Hepatocyte (in vitro differentiated cells): ENCODE measurements at places on chromosomes 5 and 9.

- DNase-seq, result no peak
These were observed 62.1 kb downstream of the SEMA5A start for GRCh38 chr5:9483779-9484178.

- DNase-seq, result no peak
These were observed 217.9 kb downstream of the ATPSCKMT start for GRCh38 chr5:10031817-10032216.

GRCh38 chr5:107670087-107670931, 428 bp downstream of the EFNA5 start:
- DNase-seq, result peak; percentile 56

DNA sequence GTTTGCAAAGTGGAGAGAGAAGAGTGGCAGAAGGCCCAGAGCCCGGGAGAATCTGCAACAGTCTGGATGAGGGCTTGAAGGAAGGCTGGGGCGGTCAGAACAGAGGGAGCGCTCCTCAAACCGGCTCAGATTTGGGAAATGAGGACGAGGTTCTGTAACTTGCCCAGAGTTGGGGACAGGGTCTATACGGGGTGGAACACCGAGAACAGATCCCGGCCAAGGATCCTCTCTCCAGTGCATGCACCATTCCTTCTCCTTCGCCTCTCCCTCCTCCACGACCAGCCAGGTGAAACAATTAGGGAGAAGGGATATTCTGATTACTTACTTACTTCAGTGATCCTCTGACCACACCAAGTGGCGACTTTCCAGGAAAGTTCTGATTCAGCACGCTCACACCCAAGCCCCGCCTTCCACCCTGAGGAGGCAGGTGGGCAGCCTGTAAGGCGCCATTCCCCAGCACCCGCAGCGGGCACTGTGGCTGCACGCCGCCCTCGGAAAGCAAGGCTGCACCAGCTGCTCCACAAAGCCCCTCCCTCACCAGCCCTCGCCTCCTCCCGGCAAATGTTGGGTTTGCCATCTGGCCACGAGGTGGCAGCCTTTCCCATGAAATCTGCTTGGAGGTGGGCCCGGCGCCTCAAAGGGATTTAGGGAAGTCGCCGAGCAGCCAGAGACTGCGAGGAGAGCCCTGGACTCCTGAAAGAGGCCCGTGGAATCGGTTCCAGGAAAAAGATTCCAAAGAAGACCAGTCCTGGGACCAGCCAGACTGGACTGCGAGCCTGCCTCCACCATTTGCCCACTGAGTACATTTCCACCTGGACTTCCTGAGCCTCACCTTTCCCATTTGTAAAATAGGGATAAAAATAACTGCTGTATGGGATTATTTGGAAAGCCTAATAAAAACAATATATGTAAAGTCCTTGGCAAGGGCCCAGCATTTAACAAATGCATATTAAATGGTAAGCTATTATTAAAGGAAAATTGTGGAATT, 22.2 kb upstream of the WWC1 start:
- peak; percentile 94 for DNase-seq

GRCh38 chr5:61461417-61461816, 129.4 kb downstream of the ZSWIM6 start:
- peak; percentile 35 for DNase-seq

DNA sequence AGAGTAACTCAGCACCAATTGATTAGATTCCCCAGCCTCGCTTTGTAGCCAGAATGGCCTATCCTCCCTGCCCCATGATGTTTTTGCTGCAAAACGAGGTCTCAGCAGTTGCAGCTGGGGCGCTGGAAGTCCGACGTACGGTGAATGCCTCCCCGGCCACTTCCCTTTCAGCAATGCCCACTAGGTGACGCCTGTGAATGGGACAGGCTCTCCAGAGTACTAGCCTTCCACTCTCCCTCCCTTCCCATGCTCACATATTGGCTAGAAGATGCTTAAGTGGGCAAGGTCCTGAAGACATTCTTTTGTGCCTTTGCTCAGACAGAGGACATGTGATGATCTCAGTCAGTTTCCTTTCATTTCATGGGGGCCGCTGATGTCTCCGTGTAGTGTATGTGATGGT, 50.8 kb downstream of the DMRT2 start:
- DNase-seq, result no peak

DNA sequence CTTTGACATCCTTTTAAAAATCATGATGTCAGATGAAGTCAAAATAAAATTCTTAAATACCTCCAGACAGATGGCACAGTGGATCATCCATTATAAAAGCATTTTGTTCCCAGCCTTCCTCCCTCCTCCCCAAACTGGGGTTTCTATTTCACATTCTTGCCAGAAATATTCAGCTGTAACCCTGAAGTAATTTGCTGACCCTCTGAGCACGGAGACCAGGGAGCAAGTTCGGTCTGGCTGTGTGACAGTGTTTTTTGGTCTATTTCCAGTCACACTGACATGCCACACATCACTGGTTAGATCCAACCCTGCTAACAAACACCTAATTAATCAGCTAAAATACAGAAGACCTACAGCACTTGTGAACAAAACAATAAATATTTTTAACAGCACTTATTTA, 126.2 kb upstream of the DMRT1 start:
- DNase-seq, result no peak

- no peak for DNase-seq
These were observed 140.5 kb upstream of the TUT7 start for GRCh38 chr9:86494644-86495111.

GRCh38 chr5:3354606-3355005, 241.0 kb upstream of the IRX1 start:
- DNase-seq, result no peak

DNA sequence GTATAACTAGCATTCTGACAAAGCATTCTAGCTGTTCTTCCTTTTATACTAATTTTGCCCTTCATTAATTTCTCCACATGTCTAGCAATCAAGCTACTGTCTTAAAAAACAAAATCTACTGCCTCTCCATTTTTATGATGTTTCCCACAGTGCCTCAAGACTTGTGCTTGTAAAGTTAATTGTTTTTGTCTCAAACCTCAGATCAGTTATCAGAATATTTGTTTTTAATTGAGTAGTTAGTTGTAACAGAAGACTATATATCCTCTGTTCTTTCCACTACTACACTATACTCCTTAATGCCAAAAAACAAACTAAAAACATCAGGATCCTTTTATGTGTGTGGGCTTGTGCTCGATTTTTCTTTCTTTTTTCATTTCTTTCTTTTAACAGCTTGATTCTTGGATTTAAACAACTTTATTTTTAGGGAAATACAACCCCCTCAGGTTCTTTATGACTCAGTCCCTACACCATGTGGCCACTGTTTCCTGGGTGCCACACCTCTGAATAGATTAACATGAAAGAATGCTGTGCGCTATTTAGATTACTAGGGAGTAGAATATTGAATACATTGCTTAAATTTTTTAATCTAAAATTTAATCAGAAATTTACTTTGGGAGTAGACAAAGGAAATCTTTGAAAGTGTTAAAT, 1.2 kb downstream of the ASPN start:
- no peak for DNase-seq

GRCh38 chr5:128197896-128198522, 114.4 kb downstream of the SLC12A2 start:
- peak; percentile 34 for DNase-seq

DNA sequence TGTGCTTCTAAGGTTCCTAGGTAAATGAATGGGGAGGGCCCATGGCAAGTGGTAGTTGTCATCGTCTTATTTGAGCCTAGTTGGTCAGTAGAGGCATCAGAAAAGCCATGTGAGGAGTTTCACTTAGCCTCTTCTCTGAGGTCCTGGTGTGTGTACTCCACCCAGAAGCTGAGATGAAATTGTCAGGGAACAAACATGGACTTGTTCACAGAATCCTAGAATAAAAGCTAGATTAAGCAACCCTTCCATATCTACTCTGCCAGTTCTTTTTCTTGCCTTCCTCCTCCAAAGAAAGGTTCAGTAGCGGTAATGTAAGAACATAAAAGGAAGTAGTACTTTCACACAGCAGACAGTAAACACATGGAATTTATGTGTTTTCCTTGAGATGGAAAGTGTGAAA, 70.4 kb downstream of the ARHGAP26 start:
- no peak for DNase-seq

DNA sequence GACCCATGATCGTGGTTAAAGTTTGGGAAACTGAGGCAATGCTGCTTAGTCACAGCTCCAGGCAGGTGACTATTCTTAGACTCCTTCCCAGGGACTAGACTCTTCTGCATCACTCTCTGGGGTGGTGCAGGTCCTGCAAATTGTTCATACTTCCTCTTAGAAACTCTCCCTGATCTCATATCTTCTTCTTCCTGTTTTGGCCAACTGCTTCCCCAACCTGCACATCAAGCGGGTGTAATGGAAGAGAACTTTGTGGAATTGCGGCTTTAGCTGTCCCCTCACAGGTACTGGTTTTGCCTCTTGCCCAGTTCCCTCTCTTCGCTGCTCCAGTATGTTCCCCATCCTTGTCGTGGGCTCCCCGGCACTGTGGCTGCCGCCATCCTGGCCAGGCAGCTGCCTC, 111.5 kb upstream of the CTSL start:
- no peak for DNase-seq

GRCh38 chr9:36941441-36941840, 92.6 kb downstream of the PAX5 start:
- no peak for DNase-seq

DNA sequence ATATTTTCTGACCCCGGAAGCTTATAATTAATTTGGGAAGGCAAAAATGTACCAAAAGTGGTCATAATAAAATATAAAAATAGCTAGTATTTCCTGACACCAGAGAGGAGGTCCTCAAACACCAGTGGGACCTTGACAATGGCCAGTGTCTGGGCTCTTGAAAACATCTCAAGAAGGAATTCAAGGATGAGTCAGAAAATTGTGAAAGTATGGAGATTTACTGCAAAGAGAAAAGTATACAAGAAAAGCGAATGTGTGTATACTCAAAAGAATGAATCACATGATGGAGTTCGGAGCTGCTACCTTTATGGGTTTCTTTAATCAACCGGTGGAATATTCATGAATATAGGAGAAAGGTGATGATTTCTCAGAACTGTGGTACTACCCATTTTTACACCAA, 1709.0 kb upstream of the WWC1 start:
- DNase-seq, result no peak

DNA sequence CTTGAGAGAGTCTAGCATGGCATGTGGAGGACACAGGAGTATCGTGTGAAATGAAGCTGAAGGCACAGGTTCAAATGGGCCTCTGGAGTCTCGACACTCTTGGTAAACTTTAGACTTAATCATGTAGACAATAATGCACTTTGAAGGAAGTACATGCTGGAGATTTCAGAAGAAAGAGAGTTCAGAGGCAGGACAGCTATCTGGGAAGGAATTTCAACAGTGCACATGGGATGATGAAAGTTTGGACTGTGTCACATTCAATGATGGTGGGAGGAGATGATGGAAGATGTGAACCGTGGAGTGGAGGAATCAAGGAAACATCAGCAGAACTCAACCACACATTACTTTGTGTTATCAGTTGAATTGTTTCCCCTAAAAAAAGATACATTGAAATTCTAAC, 88.6 kb upstream of the PAPPA start:
- DNase-seq, result no peak

DNA sequence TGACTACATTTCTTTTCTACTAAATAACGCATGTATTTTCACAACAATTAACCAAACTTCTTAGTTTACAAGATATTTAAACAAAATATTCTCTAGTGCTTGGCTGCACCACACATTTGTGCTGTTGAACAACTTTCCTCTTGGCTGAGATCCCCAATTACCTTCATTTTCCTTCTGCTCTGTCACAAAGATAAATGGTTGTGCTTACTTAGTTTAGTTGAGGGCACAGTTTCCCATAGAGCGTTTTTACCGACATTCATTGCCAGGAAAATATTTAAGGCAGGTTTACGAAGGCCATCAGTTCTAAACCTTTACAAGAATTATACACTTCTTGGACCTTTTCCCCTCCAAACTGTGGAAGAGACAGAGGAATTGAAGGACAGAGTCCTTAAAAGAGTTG, 60.7 kb downstream of the PRUNE2 start:
- no peak for DNase-seq

DNA sequence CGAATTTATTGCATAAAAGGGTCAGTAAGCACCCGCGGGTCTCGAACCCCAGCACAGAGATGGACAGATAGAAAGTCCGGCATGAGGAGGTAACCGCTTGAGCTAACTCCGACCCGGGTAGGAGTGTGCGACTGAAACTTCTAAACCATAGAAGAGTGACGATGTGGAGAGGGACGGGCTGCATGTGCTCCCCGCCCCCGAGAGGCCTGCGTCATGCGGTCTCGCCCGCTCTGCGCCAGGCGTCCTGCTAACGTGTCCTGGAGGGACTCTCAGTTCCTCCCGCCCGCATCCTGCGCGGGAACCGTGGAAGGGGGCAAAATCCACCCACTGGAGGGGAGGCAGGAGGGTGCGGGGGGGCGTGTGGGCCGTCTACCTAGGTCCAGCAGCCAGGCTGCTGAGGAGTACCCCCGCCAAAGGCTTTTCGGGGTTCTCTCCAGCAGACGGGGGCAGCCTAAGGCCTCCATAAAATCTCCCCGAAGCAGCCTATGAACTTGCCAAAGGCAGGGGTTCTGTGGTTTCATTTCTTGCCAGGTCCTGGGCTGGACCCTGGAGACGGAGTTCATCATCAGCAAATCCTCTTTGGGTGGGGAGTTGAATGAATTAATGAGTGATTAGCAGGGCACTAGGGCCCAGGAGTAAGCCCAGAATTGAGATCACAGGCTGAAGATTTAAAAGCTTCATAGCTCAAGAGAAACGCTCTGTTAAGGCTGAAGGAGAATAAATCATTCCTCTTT, 51.9 kb downstream of the TGFBI start:
- peak; percentile 88 for DNase-seq

- DNase-seq, result no peak
These were observed 9.6 kb downstream of the GMCL2 start for GRCh38 chr5:178177569-178177968.

DNA sequence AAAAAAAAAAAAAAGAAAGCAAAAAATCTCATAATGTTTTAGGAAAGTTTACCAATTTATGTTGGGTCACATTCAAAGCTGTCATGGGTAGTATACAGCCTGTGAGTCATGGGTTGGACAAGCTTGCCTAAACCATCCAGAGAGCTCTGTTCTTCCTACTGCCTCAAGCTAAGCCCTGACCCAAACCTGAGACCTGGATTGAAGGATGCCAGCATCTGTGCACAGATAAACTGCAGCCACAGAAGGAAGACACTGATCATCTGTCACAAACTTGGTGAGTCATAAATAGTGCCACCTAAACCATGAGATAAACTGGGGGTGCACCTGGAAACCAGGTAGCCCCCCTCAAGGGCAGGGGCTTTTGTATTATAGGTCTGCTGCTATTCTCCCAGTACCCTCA, 31.0 kb downstream of the CSF2 start:
- no peak for DNase-seq

- DNase-seq, result no peak
These were observed 5.3 kb downstream of the DPYSL3 start for GRCh38 chr5:147504535-147504934.

- no peak for DNase-seq
These were observed 262.9 kb downstream of the PIK3R1 start for GRCh38 chr5:68478301-68479095.

DNA sequence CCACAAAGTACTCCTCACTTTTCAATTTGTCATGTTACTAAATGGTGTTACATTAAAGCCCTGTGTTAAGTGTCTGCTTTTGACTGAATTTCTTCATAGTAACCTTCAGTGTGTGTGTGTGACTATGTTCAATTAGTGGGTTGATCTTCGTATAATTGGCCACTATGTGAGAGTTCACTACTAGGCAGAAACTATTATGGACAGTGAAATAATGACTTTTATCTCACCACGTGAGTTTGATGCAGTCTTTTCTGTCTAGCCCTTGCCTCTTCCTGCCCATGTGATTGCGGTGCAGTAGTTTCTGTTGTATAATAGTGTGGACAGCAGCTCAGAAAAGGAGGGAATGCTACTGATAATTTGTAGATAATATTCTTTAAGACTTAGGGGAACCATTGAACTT, 1.8 kb upstream of the MAML1 start:
- no peak for DNase-seq

- DNase-seq, result no peak
These were observed 53.1 kb upstream of the S1PR3 start for GRCh38 chr9:88938189-88938588.
